ENCODE measurements at places on chromosomes 3 and 15. TPM values are rescaled to one million over a fixed set of nuclear protein-coding genes. Genes with fewer than 3 reads are reported as not detected.

Gene GHSR
- not detected for total RNA-seq

Gene CSTA
- total RNA-seq = not detected

Gene CLDND1
- total RNA-seq = 97.7 TPM

Gene GP5
- not detected for total RNA-seq

Gene NEK10
- 0.42 TPM for total RNA-seq

Gene LDHAL6B
- not detected for total RNA-seq

DNA sequence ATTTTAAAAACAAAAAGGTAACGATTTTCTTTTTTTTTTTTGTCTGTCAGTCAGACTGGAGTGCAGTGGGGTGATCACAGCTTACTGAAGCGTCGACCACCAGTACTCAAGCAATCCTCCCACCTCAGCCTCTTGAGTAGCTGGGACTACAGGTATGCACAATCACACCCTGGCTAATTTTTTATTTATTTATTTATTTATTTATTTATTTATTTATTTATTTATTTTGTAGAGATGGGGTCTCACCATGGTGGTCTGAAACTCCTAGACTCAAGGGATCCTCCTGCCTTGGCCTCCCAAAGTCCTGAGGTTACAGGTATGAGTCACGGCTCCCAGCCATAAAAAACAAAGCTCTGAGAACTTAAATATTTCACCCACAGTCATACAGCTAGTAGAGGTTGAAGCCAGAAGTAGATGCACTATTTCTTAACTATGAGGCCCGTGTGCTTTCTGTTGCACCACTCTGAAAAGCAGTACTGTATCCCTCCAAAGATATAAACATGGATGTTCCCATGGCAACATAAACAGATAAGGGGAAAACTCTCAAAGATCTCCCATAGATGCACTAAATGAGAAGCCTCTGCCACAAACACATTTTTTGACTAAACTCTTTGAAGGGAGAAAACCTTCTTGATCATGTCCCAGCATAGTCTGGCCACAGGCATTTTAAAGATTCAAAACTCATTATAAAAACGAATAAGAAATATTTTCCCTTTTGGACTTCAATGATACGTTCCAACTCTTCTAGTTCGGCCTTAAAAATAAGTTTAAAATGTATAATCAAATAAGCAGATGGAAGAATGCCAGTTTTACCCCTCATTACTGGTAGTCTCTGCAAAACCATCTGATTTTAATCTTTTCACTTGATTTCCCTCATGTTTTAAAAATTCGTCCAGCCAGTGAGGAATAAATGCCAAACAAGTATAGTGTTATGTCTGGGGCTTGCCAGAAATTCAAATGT is 162.3 kb upstream of the ARHGEF26 start:
- H3K36me3 ChIP-seq = no peaks in the 10 kb centered on the region
- H3K4me3 ChIP-seq = no peak overlapping the region
- H3K4me1 ChIP-seq = peaks cover 7% of the 10 kb centered on the region
- H3K27ac ChIP-seq = no peak overlapping the region

DNA sequence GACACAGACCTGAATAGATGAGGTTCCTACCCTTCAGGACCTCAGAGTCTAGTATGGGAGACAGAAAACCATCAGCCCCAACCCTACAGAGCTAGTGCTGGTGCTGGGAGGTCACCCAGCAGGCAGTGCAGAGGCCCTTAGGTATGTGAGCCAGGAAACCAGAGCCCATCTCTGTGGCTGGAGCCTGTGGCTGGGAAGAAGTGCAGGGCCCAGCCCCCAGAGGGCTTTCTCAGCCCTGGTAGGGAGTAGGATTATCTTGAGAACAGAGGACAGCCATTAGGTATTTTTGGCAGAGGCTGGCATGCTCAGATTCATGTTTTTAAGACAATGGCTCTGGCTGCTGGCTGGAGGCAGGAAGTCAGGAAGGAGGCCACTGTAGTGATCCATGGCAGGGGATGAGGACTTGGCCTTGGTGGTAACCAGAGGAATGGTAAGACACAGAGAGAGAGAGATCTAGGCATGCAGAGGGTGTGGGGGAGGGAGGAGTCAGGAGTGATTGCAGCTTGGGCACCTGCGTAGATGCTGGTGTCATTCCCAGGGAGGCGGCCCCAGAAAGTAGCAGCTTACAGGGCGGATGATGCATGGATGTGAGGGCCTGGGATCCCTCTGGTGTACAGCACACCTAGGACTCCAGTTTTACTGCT is 220.9 kb upstream of the EIF1B start:
- H3K27me3 ChIP-seq = no peaks in the 10 kb centered on the region
- H3K27ac ChIP-seq = no peak overlapping the region
- no peak overlapping the region for H3K4me3 ChIP-seq
- DNase-seq = peak; percentile 59
- peaks cover 4% of the 10 kb centered on the region for H3K4me1 ChIP-seq

DNA sequence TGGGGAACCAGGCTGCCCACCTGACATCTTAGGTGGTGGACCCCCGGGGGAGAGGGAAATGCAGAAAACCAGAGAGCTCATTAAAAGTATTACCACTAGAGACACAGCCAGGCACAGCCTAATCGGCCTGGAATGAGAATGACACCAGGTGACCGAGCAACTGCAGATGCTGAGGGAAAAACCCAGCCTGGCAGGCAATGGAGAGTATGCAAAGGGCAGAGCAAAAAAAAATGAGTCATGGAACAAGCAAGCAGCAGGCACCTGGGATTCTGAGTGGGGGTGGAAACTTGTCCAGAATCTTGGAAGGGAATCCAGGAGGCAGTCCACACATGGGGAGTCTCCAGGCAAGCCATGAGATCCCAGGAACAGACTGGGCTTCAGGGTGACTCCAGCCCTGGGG is 183.7 kb upstream of the LRRN1 start:
- no peak overlapping the region for H3K27ac ChIP-seq
- no peaks in the 10 kb centered on the region for H3K4me1 ChIP-seq
- no peaks in the 10 kb centered on the region for H3K36me3 ChIP-seq

DNA sequence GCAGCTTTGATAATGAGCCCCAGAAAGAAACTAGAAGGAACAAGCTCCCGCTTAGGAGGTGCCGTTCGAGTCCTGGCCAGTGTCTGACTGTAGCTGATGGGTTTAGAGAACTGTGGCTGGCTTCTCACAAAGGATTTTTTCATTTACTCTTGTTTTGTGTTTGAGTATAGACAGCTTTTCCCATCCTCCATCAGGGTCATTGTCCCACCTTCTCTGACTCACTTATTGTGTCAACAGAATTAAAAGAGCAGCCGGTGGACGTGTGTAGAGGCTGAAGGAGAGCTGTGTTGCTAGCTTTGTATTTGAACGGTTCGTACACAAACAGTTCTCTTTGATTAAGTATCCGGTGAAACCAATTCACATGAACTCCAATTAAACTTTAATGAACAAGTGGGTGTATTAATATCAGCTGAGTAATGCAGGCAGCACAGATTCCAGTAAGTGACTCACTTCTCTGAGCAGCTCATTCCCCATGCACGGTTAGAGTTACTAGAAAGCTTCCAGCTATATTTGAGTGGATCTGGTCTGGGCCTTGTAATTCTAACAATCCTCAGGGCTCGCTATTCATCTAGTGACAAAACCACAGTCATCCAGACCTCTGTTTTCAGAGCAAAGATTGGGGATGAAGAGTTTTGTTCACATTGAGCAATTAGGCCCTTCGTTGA is 141.0 kb downstream of the LPP start:
- H3K27ac ChIP-seq = peak overlapping the region; percentile 64
- H3K36me3 ChIP-seq = peaks cover 16% of the 10 kb centered on the region
- no peak overlapping the region for H3K4me3 ChIP-seq
- no peaks in the 10 kb centered on the region for H3K27me3 ChIP-seq
- no peak for DNase-seq

DNA sequence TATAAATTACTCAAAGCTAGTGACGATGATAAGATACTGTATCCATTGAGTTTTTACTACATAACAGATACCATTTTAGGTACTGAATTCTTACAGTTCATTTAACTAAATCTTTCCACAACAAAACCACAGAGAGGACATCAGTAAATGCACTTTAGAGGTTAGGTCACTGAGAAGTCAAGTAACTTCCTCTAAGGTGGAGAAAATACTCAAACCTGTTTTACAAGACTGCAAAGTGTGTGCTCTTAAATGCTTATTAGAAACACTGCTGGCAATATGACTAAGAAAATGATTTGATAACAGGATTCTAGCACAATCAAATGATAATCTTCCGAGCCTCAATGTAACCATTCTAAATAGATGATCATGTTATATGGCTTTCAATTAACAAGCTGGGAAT is 99.4 kb downstream of the UBE3A start:
- no peaks in the 10 kb centered on the region for H3K4me1 ChIP-seq
- H3K36me3 ChIP-seq = peaks cover 73% of the 10 kb centered on the region
- H3K4me3 ChIP-seq = no peak overlapping the region
- H3K27me3 ChIP-seq = no peaks in the 10 kb centered on the region
- H3K27ac ChIP-seq = no peak overlapping the region

DNA sequence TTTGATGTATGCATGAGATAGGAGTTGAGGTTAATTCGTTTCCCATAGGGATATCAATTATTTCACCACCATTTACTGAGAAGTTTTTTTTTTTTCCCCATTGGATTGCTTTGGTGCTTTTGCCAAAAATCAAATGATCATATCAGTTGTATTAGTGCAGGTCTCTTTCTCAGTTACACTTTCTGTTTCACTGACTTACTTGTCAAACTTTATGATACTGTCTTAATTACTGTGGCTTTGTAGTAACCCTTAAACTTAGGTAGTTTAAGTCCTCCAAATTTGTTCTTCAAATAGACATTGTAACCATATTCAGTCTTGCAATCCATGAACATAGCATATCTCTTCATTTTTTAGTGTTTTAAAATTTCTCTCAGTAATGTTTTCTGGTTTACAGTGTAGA is 259.9 kb upstream of the SLCO3A1 start:
- no peak overlapping the region for H3K27ac ChIP-seq
- no peak for DNase-seq
- no peaks in the 10 kb centered on the region for H3K27me3 ChIP-seq
- no peaks in the 10 kb centered on the region for H3K4me1 ChIP-seq

GRCh38 chr3:10915376-10915775 is 77.2 kb upstream of the SLC6A1 start:
- DNase-seq = no peak
- no peak overlapping the region for H3K27ac ChIP-seq
- no peaks in the 10 kb centered on the region for H3K36me3 ChIP-seq
- H3K4me1 ChIP-seq = no peaks in the 10 kb centered on the region
- H3K4me3 ChIP-seq = no peak overlapping the region

DNA sequence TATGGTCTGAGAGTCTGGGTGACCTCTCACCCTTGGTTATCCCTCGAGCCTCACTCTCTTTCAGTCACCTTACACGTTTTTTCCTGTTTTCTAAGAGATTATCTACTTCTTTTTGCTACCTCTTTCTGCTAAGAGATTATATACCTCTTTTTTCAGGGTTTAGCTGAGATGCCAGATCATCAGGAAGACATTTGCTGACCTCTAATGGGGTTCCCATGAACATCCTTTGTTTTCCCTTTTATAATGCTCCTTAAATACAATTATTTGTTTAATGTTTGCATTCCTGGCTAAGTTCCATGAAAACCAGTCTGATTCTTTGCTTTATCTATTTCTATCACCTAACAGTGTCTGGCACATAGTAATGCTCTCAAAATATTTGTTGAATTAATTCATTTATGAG is 39.6 kb downstream of the LEKR1 start:
- no peak overlapping the region for H3K4me3 ChIP-seq
- H3K4me1 ChIP-seq = no peaks in the 10 kb centered on the region
- no peak for DNase-seq
- H3K36me3 ChIP-seq = no peaks in the 10 kb centered on the region

DNA sequence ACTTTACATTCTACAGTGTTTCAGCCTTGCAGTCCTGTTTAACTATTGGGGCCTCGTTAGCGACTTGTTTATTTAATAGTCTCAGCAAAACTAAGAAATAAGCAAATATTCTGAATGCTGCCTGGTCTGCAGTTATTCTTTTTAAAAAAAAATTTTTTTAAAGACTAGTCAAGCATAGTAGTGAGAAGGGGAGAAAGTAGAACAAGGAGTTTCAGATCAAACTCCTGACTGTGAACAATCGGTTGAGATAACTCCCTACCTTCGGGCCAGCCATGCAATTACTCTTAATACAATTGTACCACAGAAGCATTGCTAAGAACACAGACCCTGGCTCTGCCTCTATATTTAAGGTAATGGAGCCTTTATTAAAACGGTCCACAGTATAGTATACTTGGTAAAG is 5.8 kb upstream of the DUT start:
- no peaks in the 10 kb centered on the region for H3K36me3 ChIP-seq
- H3K27me3 ChIP-seq = no peaks in the 10 kb centered on the region
- DNase-seq = no peak
- no peak overlapping the region for H3K4me3 ChIP-seq
- no peak overlapping the region for H3K27ac ChIP-seq

GRCh38 chr15:63439536-63440264 is 58.1 kb upstream of the CA12 start:
- H3K4me3 ChIP-seq = no peak overlapping the region
- no peaks in the 10 kb centered on the region for H3K27me3 ChIP-seq
- H3K4me1 ChIP-seq = peaks cover 22% of the 10 kb centered on the region
- no peaks in the 10 kb centered on the region for H3K36me3 ChIP-seq

DNA sequence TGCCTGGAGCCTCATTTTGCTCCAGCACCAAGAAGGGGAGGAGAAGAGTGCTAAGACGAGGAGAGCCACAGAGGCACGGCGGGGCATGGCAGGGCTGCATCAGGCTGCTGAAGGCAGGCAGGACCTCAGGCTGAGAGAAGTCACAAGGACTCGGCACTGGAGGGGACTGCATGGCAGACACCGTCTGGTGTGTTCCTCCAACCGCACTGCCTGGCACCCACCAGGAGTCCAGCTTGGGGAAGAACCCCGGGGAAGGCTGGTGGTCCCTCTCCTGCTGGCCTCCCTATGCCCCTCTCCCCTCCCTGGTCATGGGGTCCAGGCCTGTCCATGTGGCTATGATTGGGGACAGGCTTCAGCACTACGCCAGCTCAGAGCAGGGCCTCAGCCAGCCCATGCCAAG is 153.2 kb upstream of the MEF2A start:
- DNase-seq = no peak
- no peaks in the 10 kb centered on the region for H3K4me1 ChIP-seq
- no peak overlapping the region for H3K27ac ChIP-seq

DNA sequence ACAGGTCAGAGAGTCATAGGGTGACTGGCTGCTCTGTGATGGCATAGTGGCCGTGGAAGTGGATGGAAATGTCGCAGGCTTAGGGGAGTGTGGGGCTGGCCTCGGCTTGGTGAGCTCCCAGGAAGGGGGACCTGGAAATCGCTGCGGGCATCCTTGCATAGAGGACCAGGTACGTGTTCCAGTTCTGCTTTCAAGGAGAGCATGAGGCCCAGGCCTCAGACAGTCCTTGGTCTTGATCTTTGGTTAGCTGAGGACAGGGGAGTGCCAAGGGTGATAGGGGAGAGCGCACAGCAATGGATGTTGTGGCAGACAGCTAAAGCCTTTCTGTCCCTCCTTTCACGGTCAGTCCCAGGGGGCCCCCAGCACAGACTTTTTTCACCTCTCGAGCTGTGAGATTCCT is 110.5 kb downstream of the SNRPN start:
- no peaks in the 10 kb centered on the region for H3K27me3 ChIP-seq
- DNase-seq = no peak
- H3K4me1 ChIP-seq = no peaks in the 10 kb centered on the region
- H3K36me3 ChIP-seq = peaks cover 100% of the 10 kb centered on the region
- H3K27ac ChIP-seq = no peak overlapping the region

DNA sequence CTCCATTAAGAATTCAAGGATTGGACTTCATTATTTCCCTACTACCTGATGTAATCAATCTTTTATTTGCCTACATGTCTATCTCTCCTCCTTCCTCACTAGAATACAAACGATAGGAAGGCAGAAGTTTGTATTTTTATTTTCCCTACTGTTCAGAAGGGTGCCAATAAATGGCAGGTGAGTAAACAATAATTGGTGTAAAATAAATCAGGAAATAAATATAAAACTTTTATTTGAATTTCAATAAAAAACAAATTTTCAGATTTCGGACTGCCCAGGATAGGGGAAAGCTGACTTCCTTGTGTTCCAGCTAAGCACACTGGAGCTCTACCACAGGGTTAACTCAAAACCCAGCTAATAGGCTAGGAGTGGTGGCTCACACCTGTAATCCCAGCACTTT is 636.3 kb upstream of the BCHE start:
- H3K4me3 ChIP-seq = no peak overlapping the region
- H3K27ac ChIP-seq = no peak overlapping the region
- H3K4me1 ChIP-seq = peaks cover 3% of the 10 kb centered on the region

All from endodermal cell (in vitro differentiated cells).